IPS-NIHi11 (cell line): ENCODE measurements at places on chromosomes 7 and 10.

- no peak for DNase-seq
These were observed 135.5 kb downstream of the BICC1 start for GRCh38 chr10:58648131-58648530.

DNA sequence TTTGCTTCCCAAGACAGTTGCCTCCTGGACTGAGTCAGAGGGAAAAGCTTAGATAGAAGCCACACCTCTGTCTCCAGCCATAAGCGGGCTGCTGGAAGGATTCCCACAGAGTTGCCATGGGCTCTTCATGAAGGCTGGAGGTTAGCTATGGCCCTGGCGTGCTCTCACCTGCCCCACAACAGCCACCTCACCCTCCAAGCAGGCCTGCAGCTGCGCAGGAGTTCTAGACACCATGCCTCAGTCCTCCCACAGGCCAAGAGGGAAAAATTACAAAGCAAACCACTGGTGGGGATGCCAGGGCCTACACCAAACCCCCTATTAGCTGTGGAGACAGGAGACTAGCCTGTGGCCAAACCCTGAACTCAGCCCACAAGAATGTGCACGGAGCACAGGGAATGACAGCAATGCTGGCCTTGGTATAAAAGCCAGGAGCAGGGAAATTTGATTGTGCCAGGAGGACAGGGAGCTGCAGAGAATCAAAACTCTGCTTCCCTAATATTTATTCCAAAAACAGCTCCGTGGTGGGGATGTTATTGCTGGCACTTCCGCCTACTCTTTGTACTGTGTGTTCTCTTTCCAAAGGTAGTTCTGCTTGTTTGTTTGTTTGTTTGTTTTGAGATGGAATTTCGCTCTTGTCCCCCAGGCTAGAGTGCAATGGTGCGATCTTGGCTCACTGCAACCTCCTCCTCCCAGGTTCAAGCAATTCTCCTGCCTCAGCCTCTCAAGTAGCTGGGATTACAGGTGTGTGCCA, 60.3 kb upstream of the STK17A start:
- DNase-seq: no peak

- no peak for DNase-seq
These were observed 38.1 kb downstream of the GNAT3 start for GRCh38 chr7:80473751-80474150.

- no peak for DNase-seq
These were observed 38.2 kb downstream of the ZNF679 start for GRCh38 chr7:64266341-64266919.

DNA sequence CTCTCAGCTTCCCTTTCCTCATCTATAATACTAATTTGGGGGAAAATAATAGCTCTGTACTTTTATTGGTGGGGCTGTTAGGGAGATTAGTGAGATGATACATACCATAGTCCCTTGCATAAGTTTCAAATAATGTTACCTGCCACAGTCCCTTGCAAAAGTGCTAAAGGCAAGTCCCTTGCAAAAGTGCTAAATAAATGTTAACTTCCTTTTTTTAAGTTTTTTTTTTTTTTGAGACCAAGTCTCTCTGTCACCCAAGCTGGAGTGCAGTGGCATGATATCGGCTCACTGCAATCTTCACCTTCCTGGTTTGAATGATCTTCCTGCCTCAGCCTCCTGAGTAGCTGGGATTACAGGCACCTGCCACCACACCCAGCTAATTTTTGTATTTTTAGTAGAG, 43.4 kb upstream of the SRGN start:
- no peak for DNase-seq

- DNase-seq: no peak
These were observed 341.7 kb downstream of the PARD3 start for GRCh38 chr10:34473174-34474008.

GRCh38 chr7:92002720-92003119, 62.1 kb downstream of the AKAP9 start:
- DNase-seq: no peak

DNA sequence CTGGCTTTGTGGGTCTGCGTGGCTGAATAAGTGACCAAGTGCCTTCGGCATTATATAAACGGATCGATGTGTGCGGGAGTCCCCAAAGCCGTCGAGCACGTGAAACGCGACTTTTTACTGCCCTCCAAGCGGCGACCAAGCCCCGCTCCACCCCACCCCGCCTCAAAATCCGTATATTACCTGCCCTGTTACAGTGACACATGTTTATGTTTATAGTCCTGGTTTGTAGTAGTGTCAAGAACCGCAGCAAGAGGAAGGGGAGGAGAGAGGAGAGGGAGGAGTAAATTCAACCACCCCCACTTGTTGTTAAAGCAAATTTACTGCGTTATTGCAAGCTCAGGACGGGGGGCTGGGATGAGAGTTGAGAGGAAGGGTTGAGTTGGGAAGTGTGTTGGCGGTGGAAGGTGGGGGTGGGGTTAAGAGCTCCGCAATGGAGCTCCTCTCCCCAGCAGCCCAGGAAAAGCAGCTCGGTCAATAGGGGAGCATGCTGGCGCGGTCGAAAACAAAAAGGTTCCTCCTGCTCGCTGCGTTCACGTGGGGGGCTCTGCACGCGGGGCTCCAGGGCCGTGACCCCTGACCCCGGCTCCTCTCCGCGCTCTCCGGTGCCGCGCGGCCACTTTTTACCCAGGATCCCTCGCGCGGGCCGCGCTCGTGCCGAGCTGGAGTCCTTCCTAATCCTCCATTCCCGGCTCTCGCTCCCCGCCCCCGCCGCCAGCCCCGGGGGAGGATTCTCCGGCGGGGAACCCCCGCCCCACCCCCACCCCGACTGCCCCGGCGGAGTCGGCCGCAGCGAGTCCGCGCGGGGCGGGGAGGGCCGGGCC, at the start of gene SKIDA1:
Gene SKIDA1, minus strand, starts transcription at position 316 of the 821 bp plus-strand sequence. CDS start 7,860 bp downstream, outside the sequence.
- DNase-seq: no peak

- peak; percentile 70 for DNase-seq
These were observed 132.7 kb downstream of the ELAPOR2 start for GRCh38 chr7:86926732-86927131.

DNA sequence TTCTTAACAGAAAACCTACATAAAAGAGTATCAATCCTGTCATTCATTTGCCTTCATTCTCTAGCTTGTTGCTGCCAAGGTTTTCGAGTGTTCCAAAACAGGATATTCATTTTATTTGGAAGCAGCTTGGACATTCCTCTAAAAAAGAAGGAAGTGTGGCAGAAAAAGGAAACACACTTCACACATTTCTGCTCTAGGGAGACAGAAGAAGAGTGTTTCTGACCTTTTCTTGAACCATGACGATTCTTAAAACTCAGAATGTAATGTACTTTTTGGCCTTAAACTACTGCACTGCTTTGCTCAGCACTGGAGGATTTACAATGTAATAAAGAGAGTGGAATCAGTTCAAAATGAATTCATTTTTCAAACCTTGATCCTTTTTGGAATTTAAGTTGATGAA, 81.3 kb downstream of the SEMA3A start:
- DNase-seq: no peak

DNA sequence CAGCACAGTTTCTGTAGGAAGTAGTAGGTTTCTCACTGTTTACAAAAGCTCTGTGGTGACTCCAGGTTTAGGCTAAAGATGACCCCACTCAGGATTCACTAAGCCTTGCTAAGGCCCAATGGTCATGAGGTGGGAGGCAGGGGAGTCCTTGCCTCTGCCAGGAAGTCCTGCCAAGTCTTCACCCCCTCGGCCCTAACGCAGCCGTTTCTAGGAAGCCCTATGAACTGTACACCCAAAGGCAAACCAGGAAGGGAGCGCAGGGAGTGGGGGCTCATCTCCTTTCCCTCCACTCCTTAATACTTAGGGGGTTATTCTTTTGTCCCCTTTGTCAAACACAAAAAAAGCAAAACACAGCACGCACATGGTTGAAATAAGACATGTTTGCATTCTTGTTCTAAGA, 64.6 kb downstream of the CTBP2 start:
- no peak for DNase-seq

DNA sequence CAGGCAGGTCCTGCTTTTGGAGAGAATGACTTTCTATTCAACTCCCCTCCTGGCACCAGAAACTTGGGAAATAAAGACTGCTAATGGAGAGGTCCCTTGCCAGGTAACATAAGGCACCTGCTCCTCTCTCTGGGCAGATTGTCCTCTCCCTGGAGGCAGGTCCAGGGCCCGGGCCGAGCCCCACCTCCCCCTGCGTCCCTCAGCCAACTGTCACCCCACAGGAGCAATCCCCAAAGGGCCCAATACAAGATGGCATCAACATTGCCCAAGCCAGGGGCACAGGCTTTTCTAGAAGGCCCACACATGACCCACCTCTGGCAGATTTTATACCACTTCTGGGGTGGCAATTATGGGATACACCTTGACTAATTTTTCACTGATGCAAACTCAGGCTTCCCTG, 145.2 kb downstream of the HERPUD2 start:
- no peak for DNase-seq

DNA sequence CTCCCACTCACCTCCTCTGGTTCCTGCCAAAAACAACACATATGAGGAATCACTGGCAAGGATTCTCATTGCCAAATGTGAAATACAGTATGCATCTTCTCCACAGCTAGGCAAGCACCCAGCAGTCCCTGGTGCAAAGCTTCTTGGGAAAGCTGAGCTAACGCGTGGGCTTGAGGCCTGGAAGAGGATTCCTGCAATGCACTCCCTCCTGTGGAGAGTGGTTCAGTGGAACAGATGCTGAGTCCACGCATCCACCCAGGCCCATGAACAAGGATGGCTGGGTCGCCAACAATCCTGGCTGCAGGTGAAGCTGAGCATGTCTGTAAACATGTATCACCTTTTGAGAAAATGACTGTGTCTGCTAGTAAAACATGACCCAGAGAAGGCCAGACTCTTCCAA, 113.2 kb upstream of the CHST15 start:
- DNase-seq: no peak

GRCh38 chr7:64880322-64881297, 22.5 kb upstream of the ZNF273 start:
- DNase-seq: peak; percentile 4

DNA sequence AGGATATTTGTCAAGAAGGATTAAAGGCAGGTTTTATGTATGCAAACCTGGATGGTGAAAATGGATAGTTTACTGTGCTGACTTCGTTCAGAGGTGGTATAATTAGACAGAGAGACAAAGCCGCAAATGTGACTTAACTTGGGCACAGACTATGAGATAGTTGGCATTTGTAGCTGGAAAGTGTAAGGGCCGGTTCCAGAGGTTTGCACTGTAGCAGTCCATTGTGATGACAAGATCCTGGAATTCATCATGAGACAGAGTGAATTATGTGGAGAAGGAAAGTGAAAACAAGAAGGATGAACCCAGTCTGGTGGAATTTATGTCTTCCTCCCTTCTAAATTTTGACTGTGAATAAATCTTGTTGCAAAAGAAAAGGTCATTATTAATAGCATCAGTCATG, 139.0 kb downstream of the CNTNAP2 start:
- DNase-seq: no peak

DNA sequence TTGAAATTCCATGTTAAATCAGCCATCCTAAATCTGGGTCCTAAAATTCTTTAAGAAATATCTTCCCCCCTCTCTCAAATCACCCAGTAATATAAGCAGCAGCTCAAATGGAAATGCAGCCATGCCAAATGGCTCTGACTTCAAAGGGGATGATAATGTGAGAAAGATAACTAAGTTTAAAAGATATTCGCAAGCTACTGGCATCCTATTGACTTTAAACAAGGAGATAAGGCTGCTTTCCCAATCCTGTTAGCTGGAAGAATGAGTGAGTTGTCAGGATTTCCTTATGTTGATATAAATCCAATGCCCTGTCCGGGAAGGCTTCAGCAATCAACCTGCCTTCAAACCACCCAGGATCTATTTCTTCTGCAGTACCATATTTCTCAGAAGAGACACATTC, 172.0 kb downstream of the FANK1 start:
- no peak for DNase-seq

GRCh38 chr7:815284-816216, 16.7 kb upstream of the SUN1 start:
- DNase-seq: peak; percentile 81

GRCh38 chr10:24882047-24882698, 70.2 kb downstream of the PRTFDC1 start:
- no peak for DNase-seq

- DNase-seq: no peak
These were observed 8.0 kb downstream of the SHTN1 start for GRCh38 chr10:116997015-116997414.

DNA sequence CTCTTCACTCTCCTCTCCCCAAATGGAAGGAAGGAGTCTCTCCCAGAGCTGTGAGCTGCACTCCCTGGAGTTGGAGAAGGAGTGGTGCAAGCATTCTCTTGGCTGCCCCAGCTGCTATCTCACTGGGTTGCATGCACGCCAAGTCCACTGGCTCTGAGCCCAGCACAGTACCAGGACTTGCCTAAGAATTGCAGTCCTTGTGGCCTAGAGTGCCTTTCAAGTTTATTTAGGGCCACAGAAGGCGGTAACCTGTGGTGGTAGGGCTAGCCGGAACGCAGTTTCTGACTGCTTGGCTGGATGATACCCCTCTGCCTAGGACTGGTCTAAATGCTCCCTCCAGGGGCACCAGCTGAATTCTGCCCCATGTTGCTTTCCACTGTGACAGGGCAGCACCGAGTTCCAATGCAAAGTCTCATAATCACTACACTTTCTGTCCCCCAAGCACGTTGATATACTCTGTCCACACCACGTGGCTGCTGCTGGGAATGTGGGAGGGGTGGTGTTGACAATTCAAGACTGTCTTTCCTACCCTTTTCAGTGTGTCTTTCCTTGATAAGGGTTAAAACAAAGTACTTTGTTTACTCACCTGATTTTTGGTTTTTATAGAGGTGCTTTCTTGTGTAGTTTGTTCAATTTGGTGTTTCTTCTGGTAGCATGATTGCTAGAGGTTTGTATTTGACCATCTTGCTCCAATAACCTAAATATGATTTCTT, 57.0 kb downstream of the PHTF2 start:
- DNase-seq: no peak

DNA sequence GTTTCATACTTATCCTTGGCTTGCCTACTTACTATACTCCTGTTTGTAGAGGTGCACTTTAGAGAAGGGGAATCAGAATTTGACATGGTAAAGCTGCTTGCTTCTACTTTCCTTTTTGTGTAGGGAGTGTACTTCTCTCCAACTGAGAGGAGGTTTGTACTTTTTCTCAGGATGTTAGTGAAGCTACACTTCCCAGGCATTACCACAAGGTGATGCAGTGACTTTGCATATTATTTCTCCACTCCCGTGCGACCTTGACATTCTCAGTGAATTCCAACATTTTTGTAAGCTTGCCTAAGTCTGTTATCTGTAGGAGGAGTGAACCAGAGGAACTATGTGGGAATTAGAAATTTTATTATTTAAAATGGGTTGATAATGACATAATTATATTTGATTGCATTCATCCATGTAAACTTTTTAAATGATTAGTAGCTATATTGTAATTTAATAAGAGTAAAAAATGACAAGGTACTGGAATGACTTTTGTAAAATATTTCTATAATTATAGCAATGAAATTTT, 5.2 kb downstream of the TAX1BP1 start:
- DNase-seq: peak; percentile 76
